ENCODE measurements at places on chromosomes 3 and 15.

DNA sequence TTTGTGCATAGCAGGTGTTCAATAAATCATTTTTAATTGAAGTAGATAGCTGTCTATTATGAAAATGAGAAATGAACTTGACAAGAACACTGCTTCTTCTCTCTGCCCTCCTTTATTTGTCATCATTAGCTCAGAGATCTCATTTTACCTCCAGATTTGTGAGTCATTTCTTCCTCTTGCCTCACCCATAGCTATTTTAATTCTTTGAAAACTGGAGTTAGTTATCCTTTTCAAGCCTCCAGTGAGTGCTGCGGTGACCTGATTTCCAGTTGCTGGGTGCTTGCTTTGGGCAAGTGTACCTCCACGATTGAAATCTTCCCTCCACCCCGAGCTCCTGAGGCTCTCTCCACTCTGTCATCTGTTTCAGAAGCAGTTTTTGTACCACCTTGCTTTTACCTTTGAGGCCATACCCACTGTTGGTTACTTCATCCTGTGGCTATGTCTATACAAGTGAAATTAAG is 114.6 kb downstream of the NFKBIZ start:
- DNase-seq, result no peak

GRCh38 chr3:38267662-38268061 is 2.0 kb downstream of the SLC22A13 start:
- no peak for DNase-seq

GRCh38 chr3:40243056-40243455 is 66.5 kb upstream of the EIF1B start:
- DNase-seq, result no peak

- DNase-seq, result no peak
Observed at GRCh38 chr3:109187390-109187789, 50.9 kb downstream of the C3orf85 start.

DNA sequence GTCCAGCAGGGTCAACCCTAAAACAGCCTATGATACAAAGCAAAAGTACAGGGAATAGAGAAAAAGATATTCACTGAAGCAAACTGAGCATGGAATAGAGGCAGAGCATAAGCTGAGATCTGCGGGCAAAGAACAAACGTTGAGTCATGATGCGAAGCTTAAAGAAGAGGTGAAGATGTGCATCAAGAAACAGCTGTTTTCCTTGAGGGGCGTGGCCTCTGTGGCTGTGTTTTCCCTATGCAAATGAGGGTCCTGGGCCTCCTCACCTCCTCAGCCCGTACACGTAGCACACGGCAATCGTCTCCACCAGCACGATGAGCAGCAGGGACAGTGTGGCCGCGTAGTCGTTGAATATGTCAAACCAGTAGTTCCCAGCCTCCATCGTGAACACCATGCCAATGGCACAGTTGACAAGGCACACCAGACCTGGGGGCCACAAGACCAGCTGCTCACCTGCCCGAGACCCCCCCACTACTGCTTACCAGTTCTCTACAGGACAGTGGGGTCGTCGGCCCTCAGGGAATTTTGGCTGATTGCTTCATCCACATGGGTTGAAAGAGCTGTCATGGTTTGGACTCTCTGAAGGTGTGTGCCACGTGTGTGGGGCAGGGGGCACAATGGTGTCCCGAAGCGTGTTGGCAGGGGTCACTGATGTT is 33.6 kb downstream of the SLC6A20 start:
- DNase-seq, result no peak
